Caco-2 (cell line): ENCODE measurements at places on chromosomes 7 and 10. TPM values are rescaled to one million over a fixed set of nuclear protein-coding genes. Genes with fewer than 3 reads are reported as not detected.

GRCh38 chr10:123257904-123258456, 103.8 kb downstream of the BUB3 start:
- no peak for DNase-seq

- peak; percentile 6 for DNase-seq
These were observed 5.3 kb downstream of the SH3PXD2A start for GRCh38 chr10:103849880-103850571.

DNA sequence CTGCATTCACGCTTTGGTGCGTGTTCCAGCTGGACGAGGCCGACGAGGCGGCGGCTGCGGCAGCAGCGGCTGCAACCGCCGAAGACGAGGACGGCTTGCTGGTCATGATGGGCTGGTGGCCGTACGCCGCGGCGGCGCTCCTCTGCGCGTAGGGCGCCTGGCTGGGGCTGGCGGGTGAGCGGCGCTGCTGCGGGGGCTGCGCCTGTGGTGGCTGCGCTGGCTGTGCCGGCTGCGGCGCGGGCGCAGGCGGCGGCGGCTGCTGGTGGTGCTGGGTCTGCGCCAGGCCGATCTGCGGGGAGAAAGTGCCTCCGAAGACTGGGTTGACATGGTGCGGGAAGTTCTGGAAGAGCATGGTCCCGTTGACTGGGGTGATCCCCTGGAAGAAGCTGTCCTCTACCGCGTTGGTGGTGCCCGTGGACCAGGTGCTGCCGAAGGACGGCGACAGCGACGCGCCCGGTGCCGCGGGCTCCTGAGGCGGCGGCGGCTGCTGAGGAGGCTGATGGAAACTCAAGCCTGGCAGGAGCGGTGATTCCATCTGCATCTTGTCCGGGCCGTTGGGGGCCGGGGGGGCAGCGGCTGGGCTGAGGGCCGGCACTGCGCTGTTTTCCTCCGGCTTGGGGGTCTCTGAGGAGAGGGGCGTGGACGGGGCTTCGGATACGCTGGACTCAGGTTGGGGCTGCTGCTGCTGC, 51.1 kb downstream of the CPEB3 start:
- peak; percentile 40 for DNase-seq

GRCh38 chr10:69562731-69563254, 10.4 kb downstream of the NEUROG3 start:
- DNase-seq = peak; percentile 11

The ADAM8 gene
- total RNA-seq = 13.4 and 16.8 TPM in 2 replicates

GRCh38 chr7:47416492-47417480, 165.1 kb downstream of the TNS3 start:
- no peak for DNase-seq

The IFIT2 gene
- 0.43 and 0.56 TPM in 2 replicates for total RNA-seq
